Tibial nerve (tissue), 4 donors: ENCODE measurements at places on chromosomes 12 and 14. TPM values are rescaled to one million over a fixed set of nuclear protein-coding genes. Genes with fewer than 3 reads are reported as not detected.

The EFCAB11 gene
- 6.1 TPM for total RNA-seq

The GALNT8 gene
- 3.1 TPM for total RNA-seq

The C12orf54 gene
- total RNA-seq: 1.3 TPM

DNA sequence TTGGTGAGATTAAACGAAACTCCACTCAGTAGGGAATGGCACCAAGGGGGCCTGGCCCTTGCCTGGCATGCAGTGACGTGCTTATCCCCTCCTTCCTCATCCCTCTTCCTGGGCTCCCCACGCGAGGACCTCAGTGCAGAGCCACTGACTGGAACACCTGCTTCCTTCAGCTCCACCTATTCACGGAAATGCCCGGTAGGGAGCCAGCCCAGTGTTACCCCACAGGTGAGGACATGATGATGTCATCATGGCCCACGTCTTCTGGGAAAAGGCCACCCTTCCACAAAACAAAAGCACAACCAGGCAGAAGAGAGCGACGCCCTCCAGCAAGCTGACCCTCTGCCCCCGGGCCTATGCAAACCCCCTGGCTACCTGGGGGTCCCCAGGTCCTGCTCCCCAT, 42.1 kb downstream of the CCDC85C start:
- no peaks in the 10 kb centered on the region for H3K4me1 ChIP-seq
- no peaks in the 10 kb centered on the region for H3K27me3 ChIP-seq
- H3K36me3 ChIP-seq: no peaks in the 10 kb centered on the region
- no peak overlapping the region for H3K4me3 ChIP-seq
- no peak for DNase-seq
- no peak overlapping the region for H3K27ac ChIP-seq

GRCh38 chr12:42692749-42693148, 103.2 kb upstream of the PRICKLE1 start:
- H3K27me3 ChIP-seq: no peaks in the 10 kb centered on the region
- H3K4me3 ChIP-seq: peak overlapping the region; percentile 40
- H3K27ac ChIP-seq: peak overlapping the region; percentile 70
- H3K36me3 ChIP-seq: no peaks in the 10 kb centered on the region

DNA sequence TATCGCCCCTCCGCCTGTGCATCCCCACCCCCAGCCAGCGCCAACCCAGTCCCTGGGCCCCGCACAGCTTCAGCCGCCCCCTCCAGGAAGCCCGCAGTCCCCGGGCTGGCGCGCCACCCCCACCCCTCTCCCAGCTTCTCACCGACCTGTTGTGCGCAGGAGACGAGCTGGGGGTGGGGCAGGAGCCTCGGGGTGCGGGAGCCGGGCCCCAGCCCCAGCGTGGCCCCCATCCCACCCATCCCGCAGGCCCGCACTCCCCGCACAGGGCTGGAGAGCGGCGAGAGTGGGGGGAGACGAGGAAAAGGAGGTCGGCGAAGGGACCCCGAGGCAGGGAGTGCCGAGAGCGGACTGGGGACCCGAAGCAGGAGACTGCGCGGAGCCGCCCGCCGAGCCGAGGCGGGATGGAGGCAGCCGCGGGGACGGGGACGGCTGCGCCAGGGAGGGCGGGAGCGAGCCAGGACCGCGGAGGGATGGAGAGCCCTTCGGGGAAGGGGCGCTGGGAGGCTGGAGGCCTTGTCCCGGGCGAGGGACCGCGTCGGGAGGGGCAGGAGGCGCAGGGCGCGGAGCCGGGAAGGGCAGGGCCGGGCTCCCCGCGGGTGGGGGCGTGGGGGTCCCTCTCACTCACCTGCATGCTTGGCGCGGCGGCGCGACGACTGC, 498 bp downstream of the PIANP start:
- H3K27me3 ChIP-seq: peaks cover 79% of the 10 kb centered on the region
- no peak overlapping the region for H3K27ac ChIP-seq
- H3K4me1 ChIP-seq: no peaks in the 10 kb centered on the region
- peak overlapping the region; percentile 51 for H3K4me3 ChIP-seq

DNA sequence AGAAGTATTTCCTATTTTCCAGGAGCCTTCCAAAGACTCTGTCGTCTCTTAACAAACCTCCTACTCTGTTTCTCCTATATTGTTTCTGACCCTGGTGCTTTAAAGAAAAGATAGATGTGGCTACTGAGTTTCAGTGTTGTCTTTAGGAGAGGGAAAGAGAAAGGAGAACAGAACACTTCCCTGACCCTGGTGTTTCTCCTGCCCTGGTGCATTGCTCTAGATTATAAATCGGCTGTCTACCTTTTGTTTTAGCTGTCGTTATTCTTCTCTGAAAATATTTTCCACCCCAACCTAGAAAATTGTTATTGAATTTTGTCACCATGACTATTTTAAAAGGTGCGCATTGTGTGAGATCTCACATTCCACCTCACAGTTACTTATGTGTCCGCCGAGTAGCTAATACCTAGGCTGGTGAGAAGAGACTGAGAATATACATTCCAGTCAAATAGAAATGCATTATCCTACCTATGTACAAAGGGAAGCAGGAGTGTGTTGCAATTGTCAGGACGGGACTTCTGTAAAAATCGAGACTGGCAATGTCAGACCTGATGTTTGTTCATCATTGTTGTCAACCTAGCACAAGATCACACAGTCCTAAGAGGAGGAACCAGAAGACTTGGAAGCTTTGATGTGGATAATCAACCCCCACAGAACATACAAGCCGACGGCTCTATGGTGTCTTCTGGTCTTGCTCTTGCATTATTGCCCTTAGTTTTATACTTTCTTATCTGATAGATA, 108.7 kb upstream of the SLC38A4 start:
- H3K4me3 ChIP-seq: no peak overlapping the region
- H3K27me3 ChIP-seq: no peaks in the 10 kb centered on the region
- H3K27ac ChIP-seq: no peak overlapping the region

- H3K4me3 ChIP-seq: no peak overlapping the region
- DNase-seq: no peak
- no peaks in the 10 kb centered on the region for H3K4me1 ChIP-seq
- H3K27ac ChIP-seq: no peak overlapping the region
- H3K36me3 ChIP-seq: no peaks in the 10 kb centered on the region
- no peaks in the 10 kb centered on the region for H3K27me3 ChIP-seq
Observed at GRCh38 chr12:108980831-108981618, 39.8 kb downstream of the SVOP start.

DNA sequence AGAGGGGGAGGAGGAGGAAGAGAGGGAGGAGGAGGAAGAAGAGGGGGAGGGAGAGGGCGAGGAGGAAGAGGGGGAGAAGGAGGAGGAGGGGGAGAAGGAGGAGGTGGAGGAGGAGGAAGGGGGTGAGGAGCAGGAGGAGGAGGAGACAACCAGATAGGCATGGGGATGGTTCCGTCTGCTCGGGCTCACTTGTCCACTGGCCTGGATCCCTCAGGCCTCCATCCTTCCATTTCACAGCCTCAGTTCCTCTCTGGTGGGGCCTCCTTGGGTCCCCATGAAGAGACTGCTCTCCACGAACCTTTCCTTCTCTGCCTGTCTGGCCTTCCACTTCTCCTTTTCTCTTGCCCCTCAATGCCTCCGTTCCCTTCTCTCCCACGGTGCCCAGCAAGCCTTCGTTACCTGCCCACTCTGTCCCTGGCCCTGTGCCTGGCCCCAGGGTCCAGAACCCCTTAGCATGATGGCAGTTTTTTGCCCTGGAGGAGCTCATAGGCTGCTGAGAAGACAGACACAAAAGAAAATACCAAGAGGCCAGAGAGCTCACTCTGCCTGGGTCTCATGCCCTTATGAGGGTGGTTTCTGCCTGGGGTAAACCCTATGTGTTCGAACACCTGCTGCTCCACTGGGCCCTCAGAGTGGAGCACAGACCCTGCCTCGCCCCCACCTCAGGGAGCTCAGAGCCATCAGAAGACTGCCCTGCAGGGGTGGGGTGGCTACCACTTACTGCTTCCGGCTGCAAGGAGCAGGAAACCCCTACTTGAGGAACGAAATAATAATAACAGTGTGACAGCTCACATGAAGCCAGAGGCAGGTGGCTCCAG, 11.7 kb upstream of the CACNA2D4 start:
- H3K27ac ChIP-seq: no peak overlapping the region
- H3K4me1 ChIP-seq: peaks cover 14% of the 10 kb centered on the region
- no peak for DNase-seq

DNA sequence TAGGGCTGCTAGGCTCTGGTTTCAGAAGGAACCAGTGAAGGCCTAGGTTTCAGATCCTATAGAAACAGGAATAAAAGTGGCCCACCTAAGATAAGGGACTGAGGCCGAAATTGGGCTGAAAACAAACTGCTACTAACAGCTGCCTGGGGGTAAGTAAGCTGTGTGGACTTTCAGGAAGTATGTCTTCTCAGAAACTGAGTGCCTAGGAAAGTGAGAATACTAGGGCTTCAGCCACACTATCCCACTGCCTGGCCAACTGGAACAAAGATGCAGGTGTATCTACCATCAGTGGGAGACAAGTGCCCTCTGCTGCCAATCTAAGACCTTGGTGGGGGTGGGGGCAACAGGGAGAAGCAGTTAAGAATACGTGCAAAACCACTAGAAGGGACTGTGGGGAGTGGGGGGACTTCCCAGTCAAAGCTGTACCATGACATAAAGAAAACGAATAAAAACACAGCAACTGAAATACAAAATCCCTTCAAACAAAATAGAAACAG, 82.5 kb downstream of the MED13L start:
- H3K27ac ChIP-seq: no peak overlapping the region
- peaks cover 35% of the 10 kb centered on the region for H3K4me1 ChIP-seq
- H3K36me3 ChIP-seq: no peaks in the 10 kb centered on the region
- H3K4me3 ChIP-seq: no peak overlapping the region
